Natural killer cell (primary cell): ENCODE measurements at places on chromosomes 5 and 9.

DNA sequence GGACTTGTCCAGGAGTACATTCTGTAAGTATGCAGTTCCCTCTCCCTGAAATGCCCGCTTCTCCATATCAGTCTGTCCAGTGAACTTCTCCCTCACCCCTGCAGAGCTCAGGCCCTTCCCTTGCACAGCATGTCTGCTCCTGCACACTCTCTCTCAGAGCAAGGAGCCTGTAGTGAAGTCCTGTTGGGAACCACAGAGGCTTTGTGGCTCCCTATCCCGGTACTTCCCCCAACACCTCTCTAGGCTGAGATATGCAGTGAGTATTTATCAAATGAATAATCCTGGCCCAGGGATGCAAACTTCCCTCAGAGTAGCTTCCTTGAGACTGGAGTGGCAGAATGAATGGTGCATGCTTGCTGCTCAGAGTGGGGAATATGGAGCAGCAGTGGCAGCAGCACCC is 48.8 kb downstream of the POC5 start:
- DNase-seq = no peak

- no peak for DNase-seq
Measured at GRCh38 chr5:62886603-62887315, 308.1 kb downstream of the LRRC70 start.

GRCh38 chr5:134600600-134600999 is 32.0 kb downstream of the SAR1B start:
- DNase-seq = no peak

GRCh38 chr5:113615708-113616107 is 102.2 kb downstream of the YTHDC2 start:
- no peak for DNase-seq

DNA sequence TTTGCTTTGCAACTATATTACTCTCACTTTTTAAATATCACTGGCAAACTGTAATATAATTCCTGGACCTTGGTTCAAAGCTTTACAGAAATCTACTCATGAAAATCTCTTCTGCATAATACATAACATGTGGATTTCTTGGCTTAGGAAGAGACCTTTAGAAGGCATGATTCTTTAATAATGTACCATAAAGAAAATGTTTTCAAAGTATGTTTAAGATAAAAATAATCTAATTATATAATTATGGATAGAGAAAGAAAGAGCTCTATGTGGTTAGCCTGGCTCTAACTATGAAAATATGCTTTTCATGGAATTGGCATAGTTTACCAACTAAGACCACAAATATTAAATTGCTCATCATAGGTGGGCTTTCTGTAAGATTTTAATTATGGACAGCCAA is 817.8 kb downstream of the TLE1 start:
- no peak for DNase-seq

DNA sequence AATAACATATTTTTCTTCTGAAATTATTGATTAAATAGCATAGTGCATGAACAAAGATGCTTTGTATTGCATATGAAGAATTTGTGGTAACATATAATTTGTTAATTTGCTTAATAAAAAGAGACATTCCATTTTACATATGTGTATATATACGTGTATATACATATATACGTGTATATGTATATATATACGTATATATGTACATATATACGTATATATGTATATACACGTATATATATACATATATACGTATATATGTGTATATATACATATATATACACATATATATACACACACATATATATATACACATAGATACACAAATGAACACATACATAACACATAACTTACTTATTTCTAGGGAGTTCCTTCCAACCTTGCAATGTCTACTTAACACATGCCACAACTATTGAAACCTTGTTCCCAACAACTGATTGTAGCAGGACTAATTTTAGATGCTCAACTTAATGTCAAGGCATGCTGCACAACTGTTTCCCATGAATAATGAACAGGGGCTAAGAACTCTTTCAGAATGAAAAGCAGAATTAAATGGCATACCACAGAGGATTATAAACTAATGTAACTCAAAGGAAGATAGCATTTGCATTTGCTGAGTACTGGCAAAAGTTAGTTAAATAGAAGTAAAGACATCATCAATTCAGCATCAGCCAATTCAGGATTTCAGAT is 17.4 kb downstream of the KIF24 start:
- DNase-seq = no peak

DNA sequence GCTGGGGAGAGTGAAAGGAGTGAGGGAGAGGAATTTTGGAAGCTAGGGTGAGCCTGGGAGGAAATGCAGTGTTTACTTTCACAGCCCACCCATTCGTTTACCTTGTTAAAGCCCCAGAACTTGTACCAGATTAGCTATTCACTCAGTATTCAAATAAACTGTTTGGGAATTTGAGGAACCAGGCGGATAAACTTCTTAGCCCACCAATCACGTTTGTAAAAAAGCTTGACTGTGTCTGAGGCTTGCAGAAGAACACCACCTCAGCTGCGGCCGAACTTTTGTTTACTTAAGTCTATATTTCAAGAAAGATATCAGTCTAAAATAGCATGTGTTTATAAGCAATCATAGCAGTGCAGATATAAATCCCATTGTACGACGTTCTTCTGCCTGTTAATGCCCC is 5.2 kb upstream of the TLE1 start:
- DNase-seq = no peak

GRCh38 chr9:110802416-110803035 is 133.9 kb downstream of the MUSK start:
- no peak for DNase-seq

DNA sequence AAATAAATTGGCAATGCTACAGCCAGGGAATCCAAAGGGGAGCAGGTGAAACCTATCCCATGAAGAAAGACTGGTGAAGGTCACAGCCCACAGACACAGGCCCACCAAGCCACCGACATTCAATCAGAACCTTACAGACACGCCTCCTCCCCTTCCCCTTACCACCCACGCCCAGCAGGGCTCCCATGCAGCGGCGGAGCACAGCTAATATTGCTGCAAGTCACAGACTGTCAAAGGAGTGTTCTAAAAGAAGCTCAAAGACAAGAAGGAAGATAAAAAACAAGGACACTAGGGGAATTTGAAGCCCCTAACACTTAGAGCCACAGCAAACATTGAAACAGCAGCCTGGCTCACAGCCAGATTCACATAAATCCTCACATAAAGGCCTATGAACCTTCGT is 91.2 kb downstream of the MED10 start:
- no peak for DNase-seq

DNA sequence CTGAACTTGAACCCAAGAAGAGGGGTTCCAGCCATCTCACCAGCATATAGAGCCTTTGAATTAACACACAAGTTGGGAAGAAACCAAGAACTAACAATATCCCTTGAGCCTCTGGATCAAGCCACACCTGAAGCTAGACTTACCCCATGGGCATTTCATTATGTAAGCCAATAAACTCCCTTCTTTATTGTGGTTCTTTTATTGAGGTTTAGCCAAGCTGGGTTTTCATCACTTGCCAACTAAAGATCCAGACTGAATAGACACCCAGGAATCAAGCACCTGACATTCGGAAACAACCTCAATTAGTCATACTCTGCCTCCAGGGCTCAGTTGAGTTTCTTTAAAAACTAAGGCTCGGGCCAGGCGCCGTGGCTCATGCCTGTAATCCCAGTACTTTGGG is 226.7 kb downstream of the AGTPBP1 start:
- DNase-seq = no peak

- DNase-seq = no peak
Measured at GRCh38 chr5:168875832-168876231, 296.7 kb upstream of the PANK3 start.
